SK-N-SH treated with all-trans-retinoic acid at 6 μM for 48 hours (cell line): ENCODE measurements at places on chromosomes 3 and 15.

GRCh38 chr3:52446631-52447511 lies 2.0 kb upstream of the SEMA3G start:
- peak; percentile 67 for ATAC-seq

- peak; percentile 77 for ATAC-seq
These were observed 143.7 kb upstream of the KCNMB2 start for GRCh38 chr3:178392511-178392926.

- ATAC-seq, result no peak
These were observed 13.0 kb upstream of the SNRPA1 start for GRCh38 chr15:101307897-101308603.

GRCh38 chr15:57476533-57476975 lies 100.2 kb downstream of the CGNL1 start:
- peak; percentile 43 for ATAC-seq

DNA sequence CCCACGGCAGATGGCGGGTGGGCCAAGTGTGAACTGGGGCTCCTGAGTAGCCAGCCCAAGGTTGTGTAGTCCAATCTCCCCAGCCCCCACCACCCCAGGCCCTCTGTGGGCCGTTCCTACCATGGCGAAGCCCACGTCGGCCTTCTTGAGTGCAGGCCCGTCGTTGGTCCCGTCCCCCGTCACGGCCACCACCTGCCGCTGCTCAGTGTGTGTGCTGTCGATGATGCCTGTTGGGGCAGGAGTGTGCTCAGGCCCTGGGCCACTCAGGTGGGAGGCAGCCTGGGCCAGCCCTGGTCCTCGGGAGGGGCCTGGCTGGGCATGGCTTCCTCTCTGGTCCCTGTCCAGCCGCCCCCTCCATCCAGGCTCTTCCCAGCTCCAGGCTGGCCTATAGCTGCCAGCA lies 25.0 kb upstream of the SEC13 start:
- ATAC-seq, result no peak

DNA sequence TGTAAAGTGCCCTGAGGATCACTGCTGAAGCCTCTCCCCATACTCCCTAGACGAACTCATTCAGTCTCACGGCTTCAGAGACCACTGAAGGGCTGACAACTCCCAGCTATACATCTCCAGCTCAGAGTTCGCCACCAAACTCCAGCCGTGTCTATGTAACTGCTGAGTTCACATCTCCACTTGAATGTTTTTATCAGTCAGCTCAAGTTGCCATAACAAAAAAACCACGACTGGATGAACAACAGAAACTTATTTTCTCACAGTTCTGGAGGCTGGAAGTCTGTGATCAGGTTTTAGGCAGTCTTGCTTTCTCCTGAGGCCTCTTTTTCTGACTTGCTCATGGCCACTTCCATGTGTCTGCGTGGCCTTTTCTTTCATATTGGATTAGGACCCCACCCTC lies 223.0 kb upstream of the LRRFIP2 start:
- ATAC-seq, result no peak

GRCh38 chr3:53140847-53141845 lies 10.9 kb upstream of the RFT1 start:
- ATAC-seq, result peak; percentile 75

- no peak for ATAC-seq
These were observed 91.2 kb upstream of the VEPH1 start for GRCh38 chr3:157594413-157594812.
